Large intestine (tissue), 12 donors: ENCODE measurements at places on chromosomes 13 and 19. TPM values are rescaled to one million over a fixed set of nuclear protein-coding genes. Genes with fewer than 3 reads are reported as not detected.
A peak's percentile ranks its signal among the peaks of the same experiment; 100 is the strongest.

GRCh38 chr19:53466726-53467484 is 628 bp upstream of the ZNF813 start:
- no peaks in the 10 kb centered on the region for H3K27me3 ChIP-seq
- H3K4me3 ChIP-seq = peak overlapping the region; percentile 77
- peak overlapping the region; percentile 63 for H3K27ac ChIP-seq
- no peak for DNase-seq
- H3K36me3 ChIP-seq = no peaks in the 10 kb centered on the region

The PLVAP gene
- 35.6 TPM for polyA plus RNA-seq

The FPR1 gene
- 0.66 TPM for polyA plus RNA-seq

The RFPL4A gene
- 0.15 TPM for polyA plus RNA-seq

GRCh38 chr19:33370783-33371182 is 2.7 kb upstream of the CEBPG start:
- DNase-seq = no peak
- no peaks in the 10 kb centered on the region for H3K27me3 ChIP-seq
- H3K27ac ChIP-seq = no peak overlapping the region
